GM12878 (cell line): ENCODE measurements at places on chromosomes 6 and 20.

- no peak for DNase-seq
Observed at GRCh38 chr20:44637522-44638372, 13.8 kb downstream of the ADA start.

- no peak for DNase-seq
Observed at GRCh38 chr6:89602166-89602565, 36.4 kb downstream of the LYRM2 start.

GRCh38 chr20:37714978-37715672 is 21.3 kb downstream of the CTNNBL1 start:
- no peak for DNase-seq

DNA sequence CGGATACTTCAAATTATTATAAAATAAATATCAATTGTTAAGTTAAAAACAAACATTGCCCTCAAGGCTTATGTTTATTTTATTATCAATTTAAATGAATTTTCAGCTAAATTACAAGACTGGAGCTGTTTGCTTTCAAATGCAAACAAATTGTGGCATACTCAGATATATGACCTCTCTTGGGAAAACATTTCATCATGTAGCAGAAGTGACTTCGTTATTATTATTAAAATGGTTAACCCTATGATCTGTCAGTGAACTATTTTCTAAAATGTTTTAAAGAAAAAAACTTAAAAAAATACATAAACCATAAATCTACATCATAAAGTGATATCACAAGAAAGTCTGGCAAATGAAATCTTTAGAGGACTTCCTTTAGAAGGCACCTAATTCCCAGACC is 72.5 kb downstream of the MAN1A1 start:
- DNase-seq, result no peak

DNA sequence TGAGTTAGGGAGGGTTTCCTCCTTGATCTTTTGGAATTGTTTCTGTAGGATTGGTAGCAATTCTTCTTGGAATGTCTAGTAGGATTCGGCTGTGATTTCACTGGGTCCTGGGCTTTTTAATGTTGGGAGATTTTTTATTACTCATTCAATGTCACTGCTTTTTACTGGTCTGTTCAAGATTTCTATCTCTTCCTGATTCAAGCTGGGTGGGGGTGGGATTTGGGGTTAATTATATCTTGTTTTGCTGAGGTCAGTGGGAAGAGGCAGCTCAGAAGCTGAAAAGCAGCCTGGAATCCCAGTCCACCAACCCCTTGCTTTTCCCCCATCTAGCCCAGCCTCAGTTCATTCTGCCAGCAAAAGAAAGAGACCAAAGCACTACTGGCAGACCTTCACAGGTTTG is 39.6 kb downstream of the SUMO4 start:
- no peak for DNase-seq

DNA sequence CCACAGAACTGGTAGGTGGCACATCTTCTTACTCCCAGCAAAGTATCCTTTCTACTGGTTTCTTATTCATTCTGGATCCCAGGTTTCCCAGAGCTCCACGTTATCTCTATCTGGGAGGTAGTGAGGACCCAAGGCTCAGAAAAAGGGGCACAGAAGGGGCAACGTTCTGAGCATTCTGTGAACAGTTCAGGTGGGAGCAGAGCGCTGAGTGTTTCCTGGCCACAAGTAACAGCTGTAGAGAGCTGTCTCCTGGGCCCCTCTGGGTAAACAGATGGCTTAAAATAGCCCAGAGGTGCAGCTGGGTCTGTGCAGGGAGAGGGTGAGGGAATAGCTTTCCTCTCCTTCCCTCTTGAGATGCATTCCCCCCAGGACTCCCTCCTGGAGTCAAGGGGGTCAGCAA is 2.1 kb downstream of the APOBEC2 start:
- no peak for DNase-seq

- DNase-seq, result no peak
Observed at GRCh38 chr20:59776059-59776603, 157.3 kb downstream of the SYCP2 start.

DNA sequence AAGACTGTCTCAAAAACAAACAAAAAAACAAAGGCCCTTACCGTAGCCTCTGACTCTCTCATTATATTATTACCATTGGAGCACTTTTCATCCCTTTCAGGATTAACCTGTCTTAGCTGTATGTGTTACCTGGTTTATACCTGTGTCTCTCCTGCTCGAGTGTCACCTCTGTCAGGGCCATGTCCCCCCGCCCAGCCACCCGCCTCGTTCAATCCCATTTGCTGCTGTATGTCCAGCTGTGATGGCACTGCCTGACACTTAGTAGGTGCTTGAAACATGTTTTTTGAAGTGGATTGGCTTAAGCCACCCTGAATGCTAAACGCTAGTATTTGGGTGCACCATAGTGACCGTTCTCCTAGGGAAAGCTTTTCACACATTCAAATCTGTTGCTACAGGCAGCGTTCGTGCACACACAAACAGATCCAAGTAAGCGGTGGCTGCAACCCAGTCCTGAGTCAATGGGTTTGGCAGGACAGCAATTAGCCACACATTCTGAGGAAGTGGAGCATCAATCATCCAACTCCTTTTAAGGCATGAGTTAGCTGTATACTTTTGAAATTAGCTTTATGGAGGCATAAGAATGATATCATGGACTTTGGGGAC is 98.9 kb upstream of the ZNF217 start:
- DNase-seq, result no peak

DNA sequence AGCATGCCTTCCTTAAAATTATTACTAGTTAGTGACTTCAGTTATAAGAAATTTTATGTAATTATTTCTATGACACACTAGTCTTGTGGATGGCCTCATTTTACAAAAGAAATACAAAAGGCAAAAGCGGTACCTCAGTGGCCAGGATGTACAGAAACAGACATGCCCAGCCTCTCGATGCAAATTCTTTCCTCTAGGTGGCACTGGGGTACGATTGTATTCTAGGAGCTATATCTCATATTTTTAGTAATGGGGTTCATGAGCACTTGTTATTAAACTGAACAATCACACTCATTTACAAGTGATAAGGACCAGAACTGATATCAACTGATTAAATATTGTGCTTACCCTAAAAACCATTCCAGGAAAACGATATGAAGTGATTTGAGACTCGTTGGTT is 59.8 kb downstream of the SOD2 start:
- DNase-seq, result no peak

DNA sequence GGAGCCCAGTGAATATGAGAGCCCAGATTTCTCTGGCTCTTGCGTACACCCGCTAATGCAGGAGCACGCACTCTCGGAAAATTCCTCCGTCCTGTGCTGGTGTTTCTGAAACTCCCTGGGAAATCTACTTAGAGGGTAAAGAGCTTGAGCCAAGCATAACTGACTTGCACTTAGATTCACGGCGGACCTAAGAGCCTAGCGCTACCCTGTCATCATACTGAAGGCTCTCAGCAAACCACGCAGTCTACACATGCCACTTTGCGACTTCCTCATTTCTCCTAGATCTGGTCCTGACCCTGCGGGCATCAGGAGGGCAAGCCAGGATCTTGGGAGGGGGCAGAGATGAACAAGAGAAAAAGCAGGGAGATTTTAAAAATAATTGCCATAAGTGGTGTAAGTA is 324.7 kb downstream of the CD83 start:
- DNase-seq, result no peak

DNA sequence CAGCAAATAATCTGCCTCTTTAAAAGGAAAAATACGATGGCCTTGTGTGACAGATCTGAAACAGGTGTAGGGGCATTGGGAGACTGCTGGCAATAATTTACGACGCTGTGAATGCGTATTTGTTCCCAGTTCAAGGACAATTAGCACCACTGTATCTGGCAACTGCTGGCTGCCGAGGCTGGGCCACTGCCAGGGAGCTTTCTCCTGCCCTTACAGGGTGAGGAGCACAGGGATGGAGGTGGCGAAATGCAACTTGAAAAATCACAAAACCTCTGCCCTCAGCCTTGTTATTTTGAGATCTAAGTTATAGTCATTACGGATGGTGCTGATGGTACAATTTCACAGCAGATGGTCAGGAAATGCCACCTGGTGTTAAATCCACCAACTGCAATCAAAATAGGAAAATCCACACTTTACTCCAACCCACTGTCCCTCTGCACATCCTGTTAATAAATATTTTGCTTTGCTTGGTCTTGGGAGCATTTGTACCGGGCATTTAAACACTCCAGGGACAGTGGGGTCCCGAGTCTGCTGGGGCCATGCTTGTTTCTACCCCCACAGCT is 6.4 kb downstream of the MYLK4 start:
- DNase-seq, result no peak

DNA sequence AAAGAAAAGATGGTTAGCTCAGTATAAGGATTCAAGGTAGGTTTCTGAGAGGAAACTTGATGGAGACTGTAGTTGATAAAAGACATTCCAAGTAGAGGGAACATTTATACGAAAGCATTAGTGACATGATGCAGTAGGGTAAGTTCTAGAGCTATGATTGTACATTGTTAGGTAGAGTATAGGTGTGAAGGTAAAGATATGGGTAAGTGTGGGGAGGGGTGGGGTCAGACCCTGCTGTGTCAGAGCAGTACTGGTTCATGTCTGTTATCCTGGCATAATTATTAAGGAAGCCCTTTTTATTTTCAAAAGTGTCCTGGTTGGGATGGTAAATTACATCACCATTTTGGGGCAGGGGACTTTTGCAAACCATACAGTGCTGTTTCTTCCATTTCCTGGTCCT is 635.8 kb downstream of the COL12A1 start:
- no peak for DNase-seq

- no peak for DNase-seq
Observed at GRCh38 chr20:23086931-23087411, 847 bp upstream of the CD93 start.

GRCh38 chr6:32088487-32089049 is 20.6 kb downstream of the TNXB start:
- no peak for DNase-seq

DNA sequence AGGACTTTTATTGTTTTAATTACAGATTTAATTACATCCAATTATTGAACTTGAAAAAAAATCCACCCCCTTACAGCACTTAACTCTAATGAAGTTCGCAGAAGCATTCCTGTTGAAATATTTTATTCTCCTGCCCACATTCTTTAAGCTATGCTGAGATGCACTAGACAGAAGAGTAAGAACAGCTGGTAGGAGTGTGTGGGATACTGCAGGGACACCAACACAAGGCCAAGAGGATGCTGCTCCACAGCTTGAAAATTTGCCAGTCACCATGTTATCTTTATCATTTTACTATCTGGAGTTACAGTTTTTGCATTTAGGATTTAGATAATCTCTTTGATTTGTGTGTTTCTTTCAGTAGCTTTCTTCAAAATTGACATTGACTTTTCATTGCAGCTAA is 180.7 kb downstream of the EPHA7 start:
- no peak for DNase-seq

- no peak for DNase-seq
Observed at GRCh38 chr6:151493161-151493803, 535 bp upstream of the CCDC170 start.

- DNase-seq, result no peak
Observed at GRCh38 chr6:88220493-88220892, 54.3 kb upstream of the CNR1 start.

DNA sequence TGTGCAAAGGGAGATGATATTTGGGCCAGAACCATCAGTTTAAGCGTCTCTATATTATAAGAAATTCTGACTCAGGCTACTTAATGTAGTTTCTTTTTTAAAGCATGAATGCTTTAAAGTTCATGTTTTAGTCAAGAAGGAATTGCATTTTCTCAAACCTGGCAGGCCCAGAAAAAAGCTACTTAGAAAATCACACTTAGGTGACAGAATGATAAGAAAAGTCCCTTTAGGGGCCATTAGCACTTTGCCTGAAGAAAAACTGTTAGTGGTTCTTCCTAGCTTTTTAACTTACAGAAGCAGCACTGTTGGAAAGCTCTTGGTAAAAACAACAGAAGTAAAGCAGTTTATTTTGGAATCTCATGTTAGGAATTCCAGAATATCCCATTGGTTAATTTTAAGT is 387.8 kb downstream of the PLCB1 start:
- DNase-seq, result no peak

GRCh38 chr6:44275749-44276648 is 5.7 kb downstream of the TMEM151B start:
- DNase-seq, result no peak

- no peak for DNase-seq
Observed at GRCh38 chr6:3538536-3538935, 81.7 kb upstream of the SLC22A23 start.

DNA sequence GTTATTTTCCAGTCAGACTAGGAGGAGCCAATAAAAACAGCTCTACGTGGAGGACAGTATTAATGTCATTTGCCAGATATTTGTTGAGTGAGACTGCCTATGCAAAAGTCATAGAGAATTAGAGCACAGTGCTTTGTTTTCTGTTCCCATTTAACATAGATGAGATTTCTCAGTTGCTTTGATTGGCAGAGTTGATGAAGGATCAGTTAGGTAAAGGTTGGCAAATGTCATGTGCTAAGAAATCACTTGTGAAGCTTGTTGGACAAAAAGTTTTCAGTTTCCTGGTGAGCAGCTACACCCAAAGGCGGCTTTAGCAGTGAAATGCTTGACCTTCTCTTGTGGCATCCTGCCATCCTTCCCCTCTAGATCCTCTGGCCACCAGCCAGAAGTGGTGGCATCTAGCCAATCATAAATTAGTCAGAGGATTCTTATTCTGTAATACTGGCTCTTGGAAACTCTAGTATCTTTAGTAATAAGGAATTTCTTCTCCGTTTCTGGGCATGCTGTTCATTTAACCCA is 37.0 kb downstream of the BCKDHB start:
- DNase-seq, result no peak

DNA sequence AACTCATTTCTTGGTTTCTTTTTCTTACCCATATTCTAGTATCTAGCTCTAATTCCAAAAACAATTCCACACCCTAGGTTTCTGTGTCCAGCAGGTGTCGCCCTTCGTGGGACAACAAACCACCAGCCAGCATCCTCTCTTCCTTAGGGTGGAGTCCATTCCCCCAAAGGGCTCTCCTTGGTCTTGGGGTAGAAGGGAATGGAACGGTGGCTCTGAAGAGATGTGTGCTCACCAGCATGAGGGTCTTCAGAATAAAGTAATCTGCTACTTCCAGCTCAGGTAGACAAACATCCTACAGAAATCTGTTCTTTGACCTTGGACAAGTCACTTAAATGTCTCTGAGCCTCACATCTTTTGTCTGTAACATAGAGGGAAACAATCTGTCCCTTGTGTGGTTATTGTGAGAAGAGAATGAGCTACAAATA is 7.2 kb downstream of the HLA-DMB start:
- DNase-seq, result peak; percentile 38

DNA sequence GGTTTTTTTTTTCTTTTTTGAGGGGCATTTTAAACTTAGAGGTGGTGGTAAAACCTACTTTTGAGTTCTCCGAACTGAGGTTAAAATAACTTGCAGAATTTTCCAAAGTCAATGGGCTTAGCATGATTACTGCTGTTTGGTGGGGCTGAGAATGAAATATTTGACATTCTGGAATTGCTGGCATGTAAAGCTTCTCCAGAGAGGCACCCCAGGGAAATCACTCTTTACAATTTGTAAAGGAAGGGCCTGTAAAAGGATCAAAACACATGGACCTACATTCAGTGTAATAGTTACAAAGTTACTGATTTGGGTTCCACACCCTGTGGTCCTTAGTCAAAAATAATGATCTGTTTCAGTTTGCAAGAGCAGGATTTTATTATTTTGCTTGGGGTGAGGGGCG is 5.5 kb downstream of the FAM217B start:
- no peak for DNase-seq

- no peak for DNase-seq
Observed at GRCh38 chr20:55205665-55206064, 730.3 kb downstream of the DOK5 start.
